Epithelial cell of esophagus (primary cell): ENCODE measurements at places on chromosomes 3 and 15.

GRCh38 chr3:181974198-181974597 is 262.5 kb downstream of the SOX2 start:
- peak; percentile 94 for DNase-seq

DNA sequence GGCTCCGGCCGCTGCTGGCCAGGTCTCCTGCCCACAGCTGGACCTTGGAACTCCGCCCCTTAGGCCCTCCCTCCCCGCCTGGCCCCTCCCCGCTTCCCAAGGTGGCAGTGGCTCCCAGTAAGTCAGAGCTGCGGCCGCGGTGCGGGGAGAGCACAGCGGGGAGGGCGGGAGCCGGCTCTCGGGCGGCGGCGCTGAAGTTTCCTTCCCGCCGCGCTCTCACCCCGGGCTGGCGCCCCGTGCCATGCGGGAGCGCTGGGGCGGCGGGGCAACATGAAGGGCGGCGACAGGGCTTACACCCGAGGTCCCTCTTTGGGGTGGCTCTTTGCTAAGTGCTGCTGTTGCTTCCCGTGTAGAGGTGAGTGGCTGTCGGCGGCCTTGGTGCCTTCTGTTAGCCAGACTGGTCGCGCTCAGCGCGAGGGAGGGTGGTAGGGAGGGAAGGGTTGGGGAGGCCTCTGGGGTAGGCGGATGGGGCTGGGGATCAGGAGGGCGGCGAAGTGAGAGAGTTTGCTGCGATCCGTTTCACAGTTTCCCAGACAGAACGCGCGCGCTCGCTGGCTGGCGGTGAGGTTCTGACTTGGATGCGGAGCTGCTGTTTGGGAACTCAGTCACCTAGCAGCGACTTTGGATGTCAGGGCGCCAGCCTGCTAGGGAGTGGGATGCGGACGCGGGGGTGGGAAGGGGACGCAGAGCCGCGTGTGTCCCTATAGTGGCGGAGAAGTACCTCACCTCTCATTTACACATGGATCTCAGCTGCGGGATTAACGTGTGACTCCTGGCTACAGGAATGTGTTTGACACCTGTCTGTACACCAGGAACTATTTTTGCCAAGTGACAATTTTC is 145.5 kb upstream of the UMPS start:
- peak; percentile 53 for DNase-seq

- peak; percentile 96 for DNase-seq
Measured at GRCh38 chr15:84992157-84992944, 10.7 kb downstream of the PDE8A start.

DNA sequence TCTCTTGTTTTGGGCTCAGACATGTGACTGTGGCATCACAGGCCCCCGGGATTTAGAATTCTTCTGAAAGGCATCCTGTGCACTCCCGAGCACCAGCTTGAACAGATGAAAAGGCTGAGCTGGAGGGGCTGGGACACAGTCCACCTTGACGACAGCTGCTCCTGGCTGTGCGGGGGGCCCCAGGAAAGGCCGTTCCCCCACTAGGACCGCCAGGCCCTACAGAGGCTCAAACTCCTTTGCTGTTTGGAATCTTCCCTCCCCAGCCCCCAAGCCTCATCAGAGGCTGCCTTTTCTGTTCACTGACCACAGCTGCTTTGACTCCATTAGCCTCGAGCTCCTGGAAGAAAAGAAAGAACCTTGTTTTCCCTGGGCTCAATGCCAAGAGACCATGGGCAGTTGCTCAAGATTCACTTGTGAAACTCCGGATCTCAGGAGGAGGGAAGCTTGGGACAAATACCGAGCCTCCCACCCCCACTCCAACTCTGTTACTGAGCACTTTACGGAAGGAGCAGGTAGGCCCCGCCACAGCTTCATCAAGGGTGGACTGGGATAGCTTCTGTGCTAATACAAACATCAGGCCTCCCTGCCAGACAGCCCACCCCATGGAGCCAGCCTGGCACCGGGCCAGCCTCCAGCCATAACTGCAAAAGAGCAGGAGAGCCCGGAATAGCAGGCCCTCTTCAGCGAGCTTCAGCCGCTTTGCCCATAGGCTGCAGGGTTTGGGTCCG is 15.7 kb downstream of the CIDEC start:
- DNase-seq, result peak; percentile 76

DNA sequence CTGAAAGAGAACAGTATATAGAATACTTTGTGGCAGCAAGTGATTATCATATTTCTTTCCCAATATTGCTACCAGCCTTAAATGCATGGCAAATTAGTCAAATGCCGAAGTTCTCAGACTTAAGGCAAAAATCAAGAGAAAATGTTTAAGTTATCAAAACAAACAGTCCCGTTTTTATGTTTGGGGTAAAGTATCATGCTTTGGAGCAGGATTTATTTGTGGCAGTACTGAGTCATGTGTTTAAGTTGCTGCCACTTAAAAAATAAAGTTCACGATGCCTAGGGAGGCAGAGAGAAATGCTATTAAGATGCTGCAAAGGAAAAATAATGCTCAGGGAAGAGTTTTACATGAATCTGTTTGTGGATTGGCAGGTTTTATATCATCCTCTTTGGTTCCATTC is 417.4 kb upstream of the MDFIC2 start:
- no peak for DNase-seq

DNA sequence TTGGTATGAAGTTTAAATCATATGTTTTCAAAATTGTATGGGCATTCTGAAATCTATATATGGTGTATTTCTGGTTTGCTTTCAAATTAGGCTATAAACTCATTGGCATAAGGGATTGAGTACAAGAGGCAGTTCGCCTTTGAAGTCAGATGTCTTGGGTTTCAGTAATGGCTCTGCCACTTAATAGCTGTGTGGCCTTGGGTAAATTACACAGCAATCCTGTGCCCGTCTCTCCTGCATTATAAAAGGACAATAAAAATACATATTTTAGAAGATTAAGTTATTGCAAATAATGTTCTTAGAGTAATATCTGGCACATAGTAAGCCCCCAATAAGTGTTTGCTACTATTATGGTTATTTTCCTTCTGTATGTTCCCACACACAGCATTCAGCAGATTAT is 20.4 kb upstream of the STRIT1 start:
- no peak for DNase-seq
